ENCODE measurements at places on chromosomes 2 and 18.

DNA sequence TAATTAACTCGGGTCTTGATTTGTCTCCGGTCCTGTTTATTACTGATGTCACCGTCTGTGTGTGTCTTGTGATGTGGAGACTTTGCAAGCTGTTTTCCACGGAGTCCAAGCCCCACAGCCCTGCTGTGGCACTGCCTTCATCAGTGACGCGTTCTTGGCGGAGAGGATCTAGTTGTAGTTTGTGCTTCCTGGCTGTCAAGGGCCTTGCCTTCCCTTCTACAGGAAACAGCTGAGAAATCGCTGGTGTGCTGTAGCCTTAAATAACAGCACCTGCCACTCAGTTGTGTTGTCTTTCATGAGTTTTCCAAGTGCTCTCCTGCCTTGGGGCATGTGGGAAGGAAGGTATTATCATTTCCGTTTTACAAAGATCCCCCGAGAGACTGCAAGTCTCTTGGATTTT, 26.3 kb downstream of the CTIF start:
- DNase-seq: no peak

DNA sequence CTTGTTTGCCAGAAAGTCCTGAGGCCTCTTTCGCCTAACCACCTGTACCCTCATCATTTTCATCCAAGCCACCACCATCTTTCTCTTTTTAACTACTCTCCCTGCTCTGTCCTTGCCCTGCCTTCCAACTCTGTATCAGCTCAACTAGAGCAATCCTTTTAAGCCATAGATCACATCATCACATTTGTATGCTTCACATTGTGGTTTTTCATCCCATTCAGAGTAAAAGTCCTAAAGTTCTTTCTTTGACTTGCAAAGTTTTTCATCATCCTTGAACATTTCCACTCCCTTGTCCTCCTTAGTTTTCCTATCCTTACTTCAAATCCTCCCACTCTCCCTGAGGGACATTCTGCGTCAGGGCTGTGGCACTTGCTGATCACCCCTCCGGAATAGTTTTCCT, 73.9 kb downstream of the SLC39A10 start:
- no peak for DNase-seq

DNA sequence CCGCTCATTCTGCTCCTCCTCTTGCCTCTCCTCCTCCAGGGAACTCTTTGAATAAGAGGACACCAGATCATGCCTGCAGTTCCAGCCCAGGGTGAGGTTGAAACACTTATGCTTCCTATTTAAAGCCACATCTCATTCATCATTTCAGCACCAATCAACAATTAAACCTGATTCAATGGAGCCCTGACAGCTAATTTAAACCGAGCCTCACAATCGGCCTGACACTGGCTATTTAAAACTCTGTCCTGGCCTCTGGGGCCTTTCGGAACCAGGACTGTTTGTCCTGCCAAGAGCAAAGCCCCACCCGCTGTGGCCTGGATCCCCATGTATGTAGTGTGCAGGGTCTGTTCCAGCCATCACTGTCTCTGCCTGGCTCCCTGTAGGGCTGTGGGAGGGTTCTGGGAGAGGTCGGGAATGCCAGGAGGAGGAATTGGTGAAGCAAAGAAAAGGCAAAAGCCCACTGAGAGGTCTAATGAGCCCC, 97.4 kb downstream of the MCFD2 start:
- no peak for DNase-seq

GRCh38 chr2:235537186-235537585, 43.3 kb downstream of the AGAP1 start:
- DNase-seq: no peak

- DNase-seq: no peak
Observed at GRCh38 chr2:101518578-101519492, 43.9 kb upstream of the RFX8 start.

DNA sequence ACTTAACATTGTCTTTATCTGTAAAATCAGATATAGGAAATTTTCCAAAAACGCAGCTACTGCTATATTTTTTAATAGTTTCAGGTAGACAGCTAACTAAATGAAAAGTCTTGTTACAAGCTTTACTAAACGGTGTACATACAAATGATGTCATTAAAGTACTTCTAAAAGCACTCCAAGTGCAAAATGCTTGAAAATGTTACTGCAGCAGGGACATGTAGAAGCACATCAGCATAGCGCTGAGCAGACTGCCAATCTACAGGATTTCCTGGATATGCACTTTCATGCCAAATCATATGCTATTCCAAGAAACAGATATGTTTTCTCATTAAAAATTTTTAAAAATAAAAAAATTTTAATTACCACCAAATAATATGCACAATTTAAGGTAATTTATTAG, 61.7 kb downstream of the SMAD2 start:
- DNase-seq: no peak

DNA sequence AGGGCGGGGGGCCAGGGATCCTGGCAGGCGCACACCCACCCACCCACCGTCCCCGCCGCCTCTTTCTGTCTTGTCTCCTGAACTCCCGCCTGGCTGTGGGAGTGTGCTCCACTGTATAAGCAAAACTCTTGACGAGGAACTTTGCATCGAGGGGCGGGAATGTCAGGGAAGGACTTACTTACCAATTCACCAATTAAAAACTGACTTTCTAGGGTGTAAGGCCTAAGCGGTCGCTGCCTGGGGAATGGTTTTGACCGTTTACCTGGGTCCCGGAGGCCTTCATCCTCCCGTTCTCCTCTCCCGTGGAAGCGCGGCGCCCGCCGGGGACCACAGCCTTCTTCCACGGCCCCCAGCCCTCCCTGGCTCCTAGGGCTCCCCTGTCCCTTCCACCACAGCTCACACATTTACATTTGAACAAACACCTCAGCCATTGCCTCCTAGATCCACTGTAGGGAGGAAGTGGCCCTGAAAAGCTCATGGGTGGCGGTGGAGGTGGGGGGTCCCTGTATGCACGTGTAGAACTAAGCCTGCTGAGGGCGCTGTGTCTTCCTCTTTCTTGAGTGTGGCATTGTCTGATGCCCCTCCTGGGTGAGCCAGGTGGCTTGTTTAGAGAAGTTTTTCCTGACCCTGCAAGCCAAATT, 8.9 kb downstream of the ASIC4 start:
- DNase-seq: no peak

DNA sequence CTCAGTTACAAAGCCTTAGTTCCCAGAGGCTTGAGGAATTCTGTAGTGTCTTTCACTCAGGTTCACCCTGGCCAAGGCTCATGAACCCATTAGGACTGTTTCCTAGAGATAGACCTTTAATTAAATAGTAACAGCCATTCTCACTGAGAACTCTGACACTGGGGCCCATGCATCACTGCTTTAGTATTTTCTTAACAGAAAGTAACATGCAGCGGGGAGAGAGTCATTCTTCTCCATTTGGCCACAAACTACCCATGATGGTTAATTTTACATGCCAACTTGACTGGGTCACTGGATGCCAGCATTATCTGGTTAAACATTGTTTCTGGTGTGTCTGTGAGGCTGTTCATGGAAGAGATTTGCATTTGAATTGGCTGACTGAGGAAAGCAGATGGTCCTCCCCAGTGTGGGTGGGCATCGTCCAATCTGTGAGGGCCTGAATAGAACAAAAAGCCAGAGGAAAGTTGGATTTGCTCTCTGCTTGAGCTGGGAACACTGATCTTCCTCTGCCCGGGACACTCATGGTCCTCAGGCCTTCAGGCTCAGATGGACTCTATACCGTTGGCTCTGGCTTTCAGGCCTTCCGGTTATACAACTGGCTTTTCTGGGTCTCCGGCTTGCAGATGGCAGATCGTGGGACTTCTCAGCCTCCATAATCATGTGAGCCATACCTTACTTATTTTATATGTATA, 5.6 kb upstream of the CPLX4 start:
- no peak for DNase-seq

- no peak for DNase-seq
Observed at GRCh38 chr18:22547807-22548561, 130.3 kb upstream of the CTAGE1 start.

DNA sequence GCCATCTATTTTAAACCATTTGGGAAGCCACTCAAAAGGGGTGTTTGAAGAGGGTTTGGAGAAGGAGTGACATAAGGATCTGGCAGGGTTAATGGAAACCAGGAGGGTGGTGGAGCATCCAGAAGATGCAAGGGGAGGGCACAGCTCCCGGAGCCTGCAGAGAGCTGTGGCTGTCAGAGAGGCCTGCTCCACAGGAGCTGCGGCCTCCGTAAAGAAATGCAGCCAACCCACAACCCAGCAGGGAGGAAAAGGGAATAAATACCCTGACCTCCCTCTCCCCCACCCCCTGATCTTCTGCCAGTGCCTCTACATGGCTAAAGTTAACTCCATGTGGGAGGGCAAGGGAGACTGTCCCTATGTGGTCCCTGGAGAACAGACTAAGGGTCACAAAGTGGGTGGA, 567.1 kb upstream of the POU3F3 start:
- no peak for DNase-seq

DNA sequence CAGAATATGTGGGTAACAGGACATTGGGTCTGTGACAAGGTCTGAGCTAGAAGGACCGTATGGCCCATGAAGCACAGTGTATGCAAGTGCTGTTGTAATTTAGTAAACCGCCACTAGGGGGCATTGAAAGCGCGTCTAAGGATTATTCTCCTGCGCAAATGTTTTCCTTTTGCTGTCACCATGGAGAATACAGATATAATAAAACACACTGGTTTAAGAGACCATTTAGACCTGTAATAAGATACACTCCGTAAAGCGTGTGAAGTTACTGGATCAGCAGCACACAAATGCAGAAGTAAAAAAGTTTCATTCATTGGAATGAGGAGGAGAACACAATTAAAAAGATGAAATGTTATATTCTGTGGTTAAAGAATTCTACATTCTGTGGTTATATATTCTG, 272.4 kb downstream of the AGAP1 start:
- DNase-seq: peak; percentile 18

- no peak for DNase-seq
Observed at GRCh38 chr2:60337142-60337497, 216.3 kb downstream of the BCL11A start.

- no peak for DNase-seq
Observed at GRCh38 chr2:58047373-58047935, 848 bp downstream of the VRK2 start.

DNA sequence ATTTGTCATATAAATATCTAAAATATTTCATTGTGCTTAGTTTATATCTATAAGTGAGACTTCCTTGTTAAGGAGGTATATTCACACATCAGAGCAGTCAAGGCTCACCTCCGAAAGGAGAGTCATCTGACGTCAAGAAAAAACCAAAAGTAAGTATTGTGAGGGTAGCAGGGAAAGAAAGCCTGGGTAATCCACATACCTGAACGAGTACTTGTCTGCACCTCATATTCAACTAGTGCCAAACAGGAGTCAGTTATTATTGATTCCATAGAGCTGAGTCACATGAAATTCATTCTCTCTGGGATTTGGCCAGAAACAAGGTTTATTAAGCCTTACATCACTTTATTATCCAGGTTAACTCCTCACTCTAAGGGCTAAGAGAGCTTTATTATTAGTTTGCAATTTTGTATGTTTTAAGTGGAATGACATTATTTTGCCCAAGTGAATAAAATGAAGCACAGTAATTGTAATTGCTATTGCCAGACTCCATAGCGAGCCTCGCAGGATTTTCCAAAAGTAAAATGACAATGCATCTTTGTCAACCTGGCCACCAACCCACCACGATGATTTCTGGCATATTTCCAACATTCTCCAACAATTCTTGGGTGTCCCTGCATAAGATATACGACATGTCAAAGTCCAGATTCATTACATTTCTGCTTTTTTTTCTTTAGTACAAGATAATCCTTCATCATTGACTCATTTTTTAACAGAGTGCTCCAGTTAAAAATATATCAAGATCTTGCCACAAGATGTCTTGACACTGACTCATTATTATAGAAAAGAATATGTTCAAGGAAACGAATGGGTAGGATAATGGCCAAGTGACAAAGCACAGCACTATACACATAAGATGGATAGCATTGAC, 1210.4 kb upstream of the ACVR2A start:
- no peak for DNase-seq

GRCh38 chr2:174338671-174339560, 4.2 kb downstream of the SP9 start:
- DNase-seq: no peak

GRCh38 chr2:100891906-100892642, 72.1 kb downstream of the NPAS2 start:
- DNase-seq: no peak

GRCh38 chr2:83823229-83823628, 635.9 kb downstream of the SUCLG1 start:
- DNase-seq: no peak

DNA sequence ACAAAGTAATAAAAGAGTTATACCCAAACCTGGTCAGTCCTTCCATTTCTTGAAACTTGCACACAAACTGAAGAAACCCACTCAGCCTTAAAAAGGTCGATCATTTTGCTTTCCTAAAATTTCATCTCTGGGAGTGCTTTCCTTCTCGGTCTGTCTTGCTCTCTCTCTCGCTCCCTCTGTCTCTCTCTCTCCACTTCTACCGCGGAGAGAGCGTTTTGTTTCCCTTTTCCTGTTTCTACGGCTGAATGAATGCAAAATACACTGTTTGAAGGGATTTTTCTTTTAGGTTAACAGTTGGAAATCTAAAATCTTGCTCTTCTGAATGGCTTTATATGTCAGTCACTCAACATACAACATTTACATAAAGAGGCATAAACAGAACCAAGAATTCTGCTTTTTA, 424.2 kb downstream of the TGIF1 start:
- no peak for DNase-seq

DNA sequence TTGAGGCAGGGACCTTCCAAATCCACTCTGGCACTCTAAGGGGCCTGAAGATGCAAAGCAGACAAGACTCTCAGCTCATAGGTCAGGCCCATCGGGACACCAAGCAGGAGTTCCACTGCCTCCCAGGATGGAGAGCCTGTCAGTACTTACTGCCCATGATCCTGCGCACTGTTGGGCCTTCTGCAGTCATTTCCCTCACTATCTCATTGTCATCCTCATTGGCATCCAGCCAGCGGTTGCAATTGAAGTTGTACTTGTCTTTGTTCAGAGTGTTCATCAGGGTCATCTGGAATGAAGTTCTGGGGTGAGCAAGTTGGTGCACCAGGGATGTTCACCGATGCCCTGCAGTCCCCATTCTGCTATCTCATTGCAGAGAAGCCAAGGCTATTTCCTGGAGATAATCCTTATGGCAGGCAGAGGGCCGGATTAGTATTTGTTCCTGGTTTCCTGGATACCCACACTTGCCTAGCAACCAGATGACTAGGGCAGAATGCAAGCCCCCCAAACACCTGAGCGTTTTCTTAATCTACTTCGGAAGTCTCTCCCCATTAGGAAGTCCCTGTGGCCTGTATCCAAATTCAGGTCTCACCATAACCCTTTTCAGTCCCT, 65.1 kb downstream of the LOXHD1 start:
- DNase-seq: no peak

DNA sequence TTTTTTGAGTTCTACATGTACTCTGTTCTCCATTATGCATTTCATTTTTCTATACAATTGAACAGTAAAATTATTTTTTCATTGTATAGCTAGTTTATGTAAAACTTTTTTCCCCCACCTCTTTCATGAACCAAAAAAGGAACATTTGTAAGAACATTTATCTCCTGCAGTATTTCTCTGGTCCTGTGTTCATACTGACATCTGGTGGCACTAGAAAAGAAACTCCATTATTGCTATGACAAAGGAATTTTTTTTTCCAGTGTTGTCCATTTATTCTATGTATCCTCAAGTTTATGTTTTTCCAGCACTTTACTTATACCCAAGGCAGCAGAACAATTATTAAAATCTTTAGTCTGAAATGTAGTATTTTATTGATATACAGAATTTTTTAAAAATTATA, 27.4 kb upstream of the CHAC2 start:
- no peak for DNase-seq

- no peak for DNase-seq
Observed at GRCh38 chr2:28610583-28611201, 114.8 kb downstream of the PLB1 start.
